Epithelial cell of proximal tubule (primary cell): ENCODE measurements at places on chromosomes 5 and 9. TPM values are rescaled to one million over a fixed set of nuclear protein-coding genes. Genes with fewer than 3 reads are reported as not detected.

DNA sequence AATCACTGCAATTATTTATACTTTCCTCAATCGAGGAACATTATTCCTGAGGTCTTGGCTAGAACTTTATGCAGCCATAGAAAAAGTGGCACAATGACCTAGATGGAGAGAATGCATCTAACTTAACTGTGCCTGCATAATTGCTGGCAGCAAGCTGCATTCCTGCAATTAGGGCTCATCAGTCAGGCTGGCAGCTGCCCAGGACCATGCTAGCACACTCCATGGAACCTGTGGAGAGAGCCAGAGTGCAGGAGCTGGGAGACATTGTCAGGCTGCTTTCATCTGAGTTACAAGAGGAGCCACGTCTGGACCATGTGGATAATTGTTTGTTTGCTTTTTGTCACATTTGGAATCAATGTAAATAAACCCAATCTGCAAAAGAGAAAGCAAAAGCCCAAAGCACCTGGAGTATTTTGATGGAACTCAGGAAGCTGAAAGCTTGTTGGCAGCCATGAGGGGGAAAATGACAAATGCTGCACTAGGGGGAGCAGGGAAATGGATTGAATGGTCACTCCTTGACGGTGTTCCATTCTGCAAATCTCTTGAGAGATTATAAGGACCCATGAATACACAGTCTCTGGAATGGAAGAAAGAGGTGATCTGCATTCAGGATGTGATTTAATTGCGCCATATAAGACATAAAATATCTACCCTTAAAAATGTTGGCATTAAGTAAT, 839.9 kb downstream of the MAT2B start:
- DNase-seq, result peak; percentile 26

Gene ADAMTSL2
- not detected in 2 replicates for total RNA-seq

Gene SMIM3
- 8.8 and 9.5 TPM in 2 replicates for total RNA-seq

DNA sequence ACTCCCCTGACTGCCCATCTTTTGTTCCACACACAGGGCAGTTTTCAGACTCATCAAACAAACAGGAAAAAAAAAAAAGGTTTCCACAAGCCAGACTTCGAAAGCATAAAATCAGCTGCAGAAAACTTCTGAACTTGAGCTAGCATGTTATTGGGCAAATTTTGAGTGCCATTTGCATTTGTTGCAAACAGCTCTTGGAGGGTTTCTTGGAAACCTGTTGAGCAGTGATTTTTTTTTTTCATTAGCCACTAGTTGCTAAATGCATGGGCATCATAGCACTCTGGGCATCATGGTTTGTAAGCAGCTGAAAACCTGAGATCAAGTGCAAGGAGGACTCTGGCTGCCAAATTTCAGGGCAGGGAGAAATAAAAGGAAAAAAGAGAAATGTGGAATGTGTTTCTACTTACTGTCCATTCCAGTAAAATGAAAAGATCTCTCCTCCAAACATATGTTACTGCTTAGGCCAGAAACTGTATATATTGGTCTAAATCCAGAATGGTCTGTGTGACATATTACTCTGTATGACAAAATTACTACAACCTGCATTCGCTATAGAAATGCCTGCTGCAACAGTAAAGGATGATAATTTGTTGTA, 85.2 kb upstream of the SMIM23 start:
- DNase-seq, result no peak

DNA sequence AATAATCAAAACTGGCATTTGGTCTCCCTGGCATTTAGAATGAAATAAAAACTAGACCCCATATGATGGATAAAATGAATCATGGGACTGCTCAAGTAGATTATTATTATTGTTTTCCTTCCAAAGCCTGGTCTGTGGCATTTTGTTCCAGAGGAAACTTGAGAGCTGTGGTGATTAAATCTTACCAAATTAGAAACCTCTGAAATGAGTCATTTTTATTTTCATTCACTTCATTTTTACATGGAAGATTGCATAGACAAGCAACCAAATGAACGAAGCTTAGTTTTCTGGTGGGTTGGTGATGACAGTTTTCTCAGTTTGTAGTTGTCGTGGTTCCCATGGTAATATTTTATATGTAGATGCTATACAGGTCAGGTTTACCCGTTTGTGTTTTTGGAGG, 23.4 kb downstream of the PAM start:
- DNase-seq, result no peak

Gene GPR151
- total RNA-seq, result not detected in 2 replicates

GRCh38 chr9:12973710-12974109, 198.9 kb downstream of the LURAP1L start:
- no peak for DNase-seq

DNA sequence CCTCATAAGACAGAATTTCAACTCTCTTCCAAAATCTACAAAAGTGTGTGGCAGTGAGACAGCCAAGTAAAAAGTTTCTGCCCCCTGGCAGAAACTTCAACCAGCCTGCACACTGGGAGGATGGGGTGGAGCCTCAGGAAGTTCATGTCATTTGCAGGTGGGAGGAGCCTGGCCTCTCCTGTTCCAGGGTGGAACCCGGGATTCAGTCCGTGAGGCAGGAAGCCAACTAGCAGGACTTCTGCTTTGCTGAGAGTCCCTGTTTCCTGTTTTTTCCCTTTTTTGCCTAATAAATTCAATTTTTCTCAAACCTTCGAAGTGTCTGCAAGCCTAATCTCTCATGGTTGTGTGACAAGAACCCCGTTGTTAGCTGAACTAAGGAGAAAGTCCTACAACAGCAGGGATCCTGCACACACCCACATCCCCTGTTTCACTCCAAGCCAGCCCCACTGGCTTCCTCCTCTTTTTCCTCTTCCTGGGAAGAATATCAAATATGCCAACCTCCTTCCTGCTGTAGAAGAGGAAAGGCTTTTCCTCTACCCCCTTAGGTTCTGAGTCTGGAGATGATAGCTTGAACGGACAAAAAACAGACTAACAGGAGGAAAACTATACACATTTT, 69.3 kb downstream of the ALDH7A1 start:
- DNase-seq, result no peak

GRCh38 chr5:172200476-172200875, 6.5 kb downstream of the EFCAB9 start:
- no peak for DNase-seq

DNA sequence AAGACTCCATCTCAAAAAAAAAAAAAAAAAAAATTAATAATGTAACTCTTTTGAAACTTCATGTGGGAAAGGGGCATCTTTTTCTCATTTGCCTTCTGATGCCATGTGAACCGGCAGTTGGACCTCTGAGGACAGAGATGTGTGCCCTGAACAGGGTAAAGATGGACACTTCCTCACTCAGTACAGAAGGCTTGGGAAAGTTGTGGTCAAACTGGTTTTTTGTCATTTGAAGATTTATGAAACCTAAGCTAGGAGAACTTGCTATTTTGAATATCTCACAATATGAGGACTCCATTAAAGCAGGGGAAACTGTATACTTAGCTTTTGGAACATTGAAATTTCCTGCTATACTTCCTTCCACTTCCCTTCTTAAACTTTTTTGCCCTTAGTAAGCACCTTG, 147.5 kb upstream of the ALDH1B1 start:
- DNase-seq, result no peak

- no peak for DNase-seq
Measured at GRCh38 chr5:159146839-159147238, 47.1 kb upstream of the EBF1 start.

DNA sequence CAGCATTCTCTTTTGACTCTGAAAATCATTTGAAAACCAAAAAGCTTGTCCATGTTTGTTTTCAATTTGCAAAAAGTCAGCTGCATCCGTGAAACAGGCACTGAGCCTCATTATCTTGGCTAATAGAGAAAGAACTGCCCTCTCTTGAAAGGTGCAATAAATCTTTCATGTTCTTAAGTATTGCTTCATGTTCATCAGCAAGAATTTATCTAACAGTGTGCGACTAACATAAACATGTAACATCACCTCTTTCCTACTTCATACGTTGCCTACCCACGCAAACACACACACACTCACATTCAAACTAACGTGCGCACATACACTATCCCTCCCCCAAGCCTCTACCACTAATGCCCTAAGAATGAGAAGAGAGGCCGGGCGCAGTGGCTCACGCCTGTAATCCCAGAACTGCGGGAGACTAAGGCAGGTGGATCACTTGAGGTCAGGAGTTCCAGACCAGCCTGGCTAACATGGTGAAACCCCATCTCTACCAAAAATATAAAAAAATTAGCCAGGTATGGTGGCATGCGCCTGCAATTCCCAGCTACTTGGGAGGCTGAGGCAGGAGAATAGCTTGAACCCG, 629.7 kb upstream of the ZNF608 start:
- DNase-seq, result no peak

DNA sequence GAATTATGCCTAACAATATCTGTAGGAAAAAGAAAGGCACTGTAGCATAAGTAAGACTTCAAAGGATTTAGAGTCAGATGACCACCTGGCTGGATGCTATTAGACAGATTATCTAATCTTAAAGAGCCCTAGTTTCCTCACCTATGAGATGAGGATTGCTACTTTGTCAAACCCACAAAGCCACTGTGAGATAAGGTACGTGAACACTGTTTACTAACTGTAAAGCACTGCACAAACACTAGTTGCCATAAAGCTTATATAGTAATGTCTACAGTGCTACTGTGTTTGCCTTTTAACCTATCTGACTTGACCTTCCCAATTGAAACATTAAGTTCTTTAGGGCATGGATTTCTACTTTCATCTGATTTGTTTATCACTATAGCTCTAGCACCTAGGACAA, 10.3 kb downstream of the TRMO start:
- DNase-seq, result no peak

GRCh38 chr9:69079186-69079585, 43.6 kb downstream of the FXN start:
- no peak for DNase-seq
